ENCODE measurements at places on chromosomes 3 and 15. TPM values are rescaled to one million over a fixed set of nuclear protein-coding genes. Genes with fewer than 3 reads are reported as not detected.

DNA sequence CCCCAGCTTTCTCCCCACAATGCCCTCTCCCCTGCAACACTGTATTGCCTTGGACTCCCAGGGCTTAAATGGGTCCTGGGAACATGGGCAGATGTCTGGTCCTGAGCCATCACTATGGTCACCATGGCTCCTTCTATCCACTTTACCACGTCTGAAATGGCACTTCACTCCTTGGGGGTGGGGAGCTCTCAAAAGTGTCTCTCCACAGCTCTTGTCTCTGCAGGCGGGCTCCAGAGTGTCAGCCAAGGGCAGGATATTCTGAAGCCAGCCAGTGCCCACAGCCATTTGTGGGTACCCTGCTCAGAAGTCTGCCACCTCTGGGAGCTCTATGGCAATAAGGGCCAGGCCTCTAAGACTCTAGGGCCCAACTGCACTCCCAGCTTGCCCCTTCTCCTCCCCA is 163.9 kb downstream of the PPM1L start:
- no peak for DNase-seq
- no peaks in the 10 kb centered on the region for H3K36me3 ChIP-seq
- no peak overlapping the region for H3K27ac ChIP-seq
- peaks cover 2% of the 10 kb centered on the region for H3K27me3 ChIP-seq

GRCh38 chr15:31344823-31345605 is 18.4 kb downstream of the KLF13 start:
- peaks cover 1% of the 10 kb centered on the region for H3K36me3 ChIP-seq
- no peak overlapping the region for H3K27ac ChIP-seq
- no peaks in the 10 kb centered on the region for H3K27me3 ChIP-seq
- no peak for DNase-seq

GRCh38 chr3:129352045-129352444 is 73.4 kb downstream of the HMCES start:
- H3K27ac ChIP-seq, result no peak overlapping the region
- H3K36me3 ChIP-seq, result no peaks in the 10 kb centered on the region
- DNase-seq, result no peak
- peaks cover 2% of the 10 kb centered on the region for H3K4me1 ChIP-seq

- DNase-seq, result no peak
- peaks cover 17% of the 10 kb centered on the region for H3K4me1 ChIP-seq
- no peak overlapping the region for H3K4me3 ChIP-seq
- H3K27me3 ChIP-seq, result peaks cover 10% of the 10 kb centered on the region
- peaks cover 2% of the 10 kb centered on the region for H3K36me3 ChIP-seq
These were observed 21.3 kb upstream of the RAD18 start for GRCh38 chr3:8984526-8984925.

DNA sequence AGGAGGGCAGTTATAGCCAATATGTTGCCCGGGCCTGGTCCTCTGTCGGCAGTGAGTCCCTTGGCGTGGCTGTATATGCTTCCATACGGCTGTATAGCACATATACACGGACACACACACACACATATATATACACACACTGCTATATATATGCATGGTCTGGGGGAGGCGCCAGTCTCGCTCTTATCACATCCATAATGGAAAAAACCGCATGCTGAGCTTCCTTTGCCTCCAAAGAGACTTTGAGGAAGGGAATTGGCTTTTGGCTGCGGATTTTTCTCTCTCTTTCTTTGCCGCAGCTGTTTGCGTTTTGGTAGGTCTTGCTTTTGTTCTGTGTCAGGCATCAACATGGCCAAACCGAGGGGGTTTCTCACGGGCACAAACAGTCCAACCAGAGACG is 11.3 kb upstream of the TMEM115 start:
- H3K4me3 ChIP-seq, result no peak overlapping the region
- H3K27ac ChIP-seq, result no peak overlapping the region
- H3K36me3 ChIP-seq, result no peaks in the 10 kb centered on the region
- DNase-seq, result no peak
- peaks cover 7% of the 10 kb centered on the region for H3K27me3 ChIP-seq

The PRICKLE2 gene
- 48.2 TPM for total RNA-seq

The AGBL1 gene
- not detected for total RNA-seq

The HYKK gene
- total RNA-seq, result 3.6 TPM

Data from chondrocyte (in vitro differentiated cells).